Psoas muscle (tissue), 8 donors: ENCODE measurements at places on chromosomes 12 and 14. TPM values are rescaled to one million over a fixed set of nuclear protein-coding genes. Genes with fewer than 3 reads are reported as not detected.

DNA sequence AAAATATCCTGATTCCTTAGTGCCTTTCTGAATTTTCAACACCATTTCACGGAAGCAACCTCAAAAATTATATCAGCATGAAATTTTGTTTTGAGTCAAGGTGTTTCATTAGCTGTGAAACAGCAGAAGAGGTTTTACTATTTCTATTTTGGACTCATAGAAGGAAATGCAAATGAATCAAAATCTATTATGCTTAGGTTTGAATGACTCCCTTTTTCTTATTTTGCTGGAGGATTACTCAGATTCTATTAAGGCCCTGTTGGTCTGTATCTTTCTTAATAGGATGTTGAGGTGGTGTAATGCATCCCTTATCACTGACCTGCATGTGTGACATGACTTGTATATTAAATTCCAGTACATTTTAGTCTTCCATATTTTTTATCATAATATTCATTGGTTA is 165.8 kb downstream of the TMTC2 start:
- H3K4me3 ChIP-seq: no peak overlapping the region
- DNase-seq: no peak
- H3K27me3 ChIP-seq: no peaks in the 10 kb centered on the region
- H3K36me3 ChIP-seq: no peaks in the 10 kb centered on the region
- no peaks in the 10 kb centered on the region for H3K4me1 ChIP-seq
- H3K27ac ChIP-seq: no peak overlapping the region

- peak; percentile 59 for DNase-seq
- H3K27ac ChIP-seq: peak overlapping the region; percentile 61
- peaks cover 23% of the 10 kb centered on the region for H3K4me1 ChIP-seq
- no peaks in the 10 kb centered on the region for H3K27me3 ChIP-seq
- H3K4me3 ChIP-seq: no peak overlapping the region
Observed at GRCh38 chr12:53065470-53065869, 13.7 kb downstream of the SPRYD3 start.

GRCh38 chr12:26798023-26798422 is 35.0 kb downstream of the ITPR2 start:
- DNase-seq: no peak
- H3K4me3 ChIP-seq: no peak overlapping the region
- H3K4me1 ChIP-seq: peaks cover 4% of the 10 kb centered on the region
- H3K27ac ChIP-seq: no peak overlapping the region
- no peaks in the 10 kb centered on the region for H3K36me3 ChIP-seq
- H3K27me3 ChIP-seq: no peaks in the 10 kb centered on the region

The SLC2A3 gene
- polyA plus RNA-seq: 3.2 TPM

DNA sequence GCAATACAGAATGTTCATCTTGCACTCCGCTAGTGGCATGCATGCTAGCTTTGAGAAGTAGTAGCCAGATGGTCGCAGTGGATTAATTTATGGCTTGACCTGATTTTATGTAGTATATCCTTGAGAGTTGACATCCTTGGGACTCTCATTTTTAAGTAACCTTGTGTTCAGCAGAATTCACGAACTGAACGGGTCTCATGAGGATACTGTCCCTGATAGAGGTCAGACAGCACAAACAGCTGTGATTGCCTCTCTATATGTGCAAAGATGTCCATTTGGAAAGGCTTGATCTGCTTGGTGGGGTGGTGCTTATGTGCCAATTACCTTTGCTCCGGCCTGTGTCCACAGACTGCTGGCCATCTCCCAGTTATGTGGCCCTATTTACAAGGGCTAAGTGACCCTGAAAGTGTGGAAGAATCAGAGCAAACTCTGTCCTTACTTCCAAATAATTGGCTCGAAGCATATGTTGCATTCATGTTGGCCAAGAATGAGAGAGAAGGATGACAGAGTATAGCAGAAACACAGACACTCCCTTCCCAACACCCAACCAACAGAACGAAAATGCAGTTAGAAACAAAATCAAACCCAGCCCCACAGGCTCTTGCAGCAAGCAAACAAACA is 167.1 kb downstream of the CRADD start:
- no peak overlapping the region for H3K4me3 ChIP-seq
- no peak for DNase-seq
- no peaks in the 10 kb centered on the region for H3K27me3 ChIP-seq
- H3K36me3 ChIP-seq: no peaks in the 10 kb centered on the region

DNA sequence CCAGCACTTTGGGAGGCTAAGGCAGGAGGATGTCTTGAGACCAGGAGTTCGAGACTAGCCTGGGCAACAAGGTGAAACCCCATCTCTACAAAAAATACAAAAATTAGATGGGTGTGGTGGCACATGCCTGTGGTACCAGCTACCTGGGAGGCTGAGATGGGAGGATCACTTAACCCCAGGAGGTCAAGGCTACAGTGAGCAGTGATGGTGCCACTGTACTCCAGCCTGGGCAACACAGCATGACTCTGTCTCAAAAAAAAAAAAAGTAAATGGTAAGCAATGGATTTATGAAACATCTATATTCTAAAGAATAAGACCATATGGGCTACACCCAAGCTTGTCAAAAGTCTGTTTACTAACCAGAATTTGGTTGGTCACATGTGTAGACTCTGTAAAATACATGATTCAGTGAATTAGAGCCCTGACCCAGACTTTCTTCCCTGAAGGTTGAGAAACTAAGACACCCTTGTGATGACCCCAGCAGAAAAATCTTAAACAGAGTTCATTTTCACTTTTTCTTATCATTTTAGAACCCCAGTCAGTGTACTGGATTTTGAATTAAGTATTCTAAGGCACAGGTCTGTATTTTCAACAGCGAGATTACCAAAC is 12.1 kb downstream of the FGD6 start:
- H3K4me1 ChIP-seq: peaks cover 10% of the 10 kb centered on the region
- no peaks in the 10 kb centered on the region for H3K27me3 ChIP-seq
- no peaks in the 10 kb centered on the region for H3K36me3 ChIP-seq
- no peak for DNase-seq
- peak overlapping the region; percentile 48 for H3K27ac ChIP-seq

GRCh38 chr12:115004470-115005146 is 320.6 kb upstream of the TBX3 start:
- H3K27me3 ChIP-seq: no peaks in the 10 kb centered on the region
- H3K4me1 ChIP-seq: no peaks in the 10 kb centered on the region
- no peak for DNase-seq

DNA sequence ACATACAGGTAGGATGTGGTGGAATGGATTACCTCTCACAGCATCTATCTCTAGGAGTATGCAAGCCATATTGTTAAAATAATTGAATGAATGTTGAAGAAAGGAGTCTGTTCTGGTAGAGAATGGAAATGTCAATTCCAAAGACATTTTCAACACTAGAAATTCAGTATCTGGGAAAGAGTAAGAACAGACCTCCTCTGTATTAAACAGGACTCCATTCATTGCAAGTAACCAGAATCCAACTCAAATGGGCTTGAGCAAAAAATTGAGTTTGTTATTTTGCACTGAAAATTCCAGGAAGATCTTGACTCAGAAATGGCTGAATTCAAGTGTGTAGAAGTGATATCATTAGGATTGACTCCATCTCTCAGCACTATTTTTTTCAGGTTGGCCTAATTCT is 168.1 kb downstream of the C12orf42 start:
- H3K27ac ChIP-seq: no peak overlapping the region
- H3K27me3 ChIP-seq: no peaks in the 10 kb centered on the region
- DNase-seq: no peak
- H3K4me1 ChIP-seq: no peaks in the 10 kb centered on the region
- H3K4me3 ChIP-seq: no peak overlapping the region

DNA sequence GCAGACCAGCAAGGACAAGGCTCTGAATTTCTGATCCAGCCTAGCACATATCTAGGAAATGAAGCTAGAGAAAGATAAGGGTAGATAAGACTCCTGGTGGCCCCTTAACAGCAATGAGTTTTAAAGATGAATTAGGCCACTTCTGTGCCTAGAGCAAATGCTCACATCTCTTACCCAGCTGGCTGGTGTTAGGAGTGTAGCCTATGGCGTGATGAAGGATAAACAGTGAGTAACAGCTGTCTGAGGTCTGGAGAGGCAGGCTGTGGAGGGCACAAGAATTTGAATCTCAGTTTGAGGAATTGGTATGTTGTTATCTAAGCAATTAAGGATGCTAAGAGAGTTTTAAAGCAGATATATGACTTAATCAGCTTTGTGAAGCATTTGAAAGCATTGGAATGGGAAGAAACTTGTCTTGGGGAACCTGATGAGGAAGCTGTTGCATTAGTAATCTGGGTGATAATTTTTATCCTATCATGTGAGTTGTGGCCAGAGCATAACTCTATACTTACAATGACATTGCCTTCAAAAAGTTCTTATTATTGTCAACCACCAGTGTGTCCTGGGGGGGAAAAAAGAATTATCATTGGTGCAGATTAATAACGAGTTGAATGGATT is 161.8 kb downstream of the SRGAP1 start:
- H3K27ac ChIP-seq: no peak overlapping the region
- no peaks in the 10 kb centered on the region for H3K27me3 ChIP-seq
- H3K4me3 ChIP-seq: no peak overlapping the region
- no peaks in the 10 kb centered on the region for H3K4me1 ChIP-seq
- DNase-seq: no peak

- no peaks in the 10 kb centered on the region for H3K27me3 ChIP-seq
- no peaks in the 10 kb centered on the region for H3K36me3 ChIP-seq
- no peak overlapping the region for H3K4me3 ChIP-seq
- no peak overlapping the region for H3K27ac ChIP-seq
- no peaks in the 10 kb centered on the region for H3K4me1 ChIP-seq
Observed at GRCh38 chr14:90487031-90487430, 90.2 kb downstream of the CALM1 start.

The SIX4 gene
- 26.1 TPM for polyA plus RNA-seq

The APOF gene
- not detected for polyA plus RNA-seq

The IAPP gene
- polyA plus RNA-seq: not detected

The VRK1 gene
- polyA plus RNA-seq: 4.3 TPM

DNA sequence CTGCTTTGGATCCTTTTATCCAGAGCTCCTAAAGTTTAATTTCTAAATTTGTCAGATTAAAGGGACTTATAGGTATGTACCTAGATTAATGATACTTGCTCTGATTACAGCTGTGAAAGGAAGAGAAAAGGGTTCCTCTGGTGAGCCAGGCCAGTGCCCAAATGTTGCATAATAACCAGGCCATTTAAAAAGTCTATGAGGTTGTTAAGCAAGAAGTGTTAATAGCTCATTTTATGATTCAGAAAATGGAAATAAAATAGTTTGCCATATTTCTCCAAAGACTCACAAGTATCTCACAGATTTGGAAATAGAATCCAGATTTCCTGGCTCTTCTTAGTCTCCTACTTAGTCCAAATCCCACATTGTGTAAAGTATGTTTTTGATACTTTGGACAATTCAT is 67.6 kb downstream of the SLC38A6 start:
- no peaks in the 10 kb centered on the region for H3K27me3 ChIP-seq
- no peaks in the 10 kb centered on the region for H3K4me1 ChIP-seq
- no peak overlapping the region for H3K4me3 ChIP-seq
- no peaks in the 10 kb centered on the region for H3K36me3 ChIP-seq

DNA sequence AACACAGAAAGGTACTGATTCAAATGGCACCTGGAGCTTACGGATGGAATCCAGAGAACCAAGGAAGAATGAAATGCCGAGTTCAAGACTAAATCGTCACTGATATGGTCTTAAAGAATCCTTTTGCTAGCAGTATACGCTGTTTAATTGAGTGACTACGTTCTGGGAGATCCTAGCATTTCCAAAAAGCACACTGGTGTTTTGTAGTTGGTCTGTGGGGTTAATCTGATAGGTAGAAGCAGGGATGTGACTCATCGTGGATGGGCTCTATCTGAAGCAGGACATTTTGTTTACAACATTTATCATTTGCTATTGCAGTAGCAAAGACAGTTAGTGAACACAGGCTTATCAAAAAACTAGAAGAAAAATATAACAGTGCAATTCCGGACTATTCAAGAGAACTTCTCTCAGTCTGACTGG is 169.2 kb upstream of the HMGA2 start:
- DNase-seq: no peak
- no peak overlapping the region for H3K4me3 ChIP-seq
- no peaks in the 10 kb centered on the region for H3K4me1 ChIP-seq
- no peaks in the 10 kb centered on the region for H3K27me3 ChIP-seq
- no peaks in the 10 kb centered on the region for H3K36me3 ChIP-seq
- H3K27ac ChIP-seq: no peak overlapping the region

- no peaks in the 10 kb centered on the region for H3K36me3 ChIP-seq
- H3K27ac ChIP-seq: peak overlapping the region; percentile 46
- H3K4me3 ChIP-seq: no peak overlapping the region
- H3K27me3 ChIP-seq: no peaks in the 10 kb centered on the region
- H3K4me1 ChIP-seq: peaks cover 30% of the 10 kb centered on the region
- DNase-seq: no peak
Observed at GRCh38 chr12:6181583-6182278, 18.5 kb upstream of the CD9 start.

- H3K36me3 ChIP-seq: peaks cover 3% of the 10 kb centered on the region
- no peak overlapping the region for H3K4me3 ChIP-seq
- no peaks in the 10 kb centered on the region for H3K4me1 ChIP-seq
- no peaks in the 10 kb centered on the region for H3K27me3 ChIP-seq
- DNase-seq: no peak
Observed at GRCh38 chr14:45204241-45204640, 48.8 kb downstream of the MIS18BP1 start.

DNA sequence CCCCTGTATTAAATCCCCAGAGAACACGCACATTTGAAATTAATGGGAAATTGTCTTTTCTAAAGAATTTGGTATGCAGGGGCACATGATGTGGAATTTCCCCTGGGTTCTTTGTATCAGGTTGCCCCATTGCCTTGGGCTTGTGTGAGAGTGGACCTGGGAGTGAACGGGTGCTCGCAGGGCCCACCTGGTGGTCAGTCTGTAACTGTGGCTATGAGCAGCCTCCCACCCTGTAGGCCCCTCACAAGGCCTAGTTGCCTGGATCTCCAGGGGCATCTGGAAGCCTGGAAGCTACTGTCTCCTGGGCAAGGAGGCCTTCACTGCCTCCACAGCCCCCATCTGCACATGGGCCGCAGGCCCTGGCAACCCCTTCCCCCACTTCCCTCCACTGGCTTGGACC is 96.7 kb downstream of the SLC25A47 start:
- no peaks in the 10 kb centered on the region for H3K27me3 ChIP-seq
- no peaks in the 10 kb centered on the region for H3K4me1 ChIP-seq
- DNase-seq: no peak
- no peak overlapping the region for H3K4me3 ChIP-seq
- H3K36me3 ChIP-seq: no peaks in the 10 kb centered on the region

DNA sequence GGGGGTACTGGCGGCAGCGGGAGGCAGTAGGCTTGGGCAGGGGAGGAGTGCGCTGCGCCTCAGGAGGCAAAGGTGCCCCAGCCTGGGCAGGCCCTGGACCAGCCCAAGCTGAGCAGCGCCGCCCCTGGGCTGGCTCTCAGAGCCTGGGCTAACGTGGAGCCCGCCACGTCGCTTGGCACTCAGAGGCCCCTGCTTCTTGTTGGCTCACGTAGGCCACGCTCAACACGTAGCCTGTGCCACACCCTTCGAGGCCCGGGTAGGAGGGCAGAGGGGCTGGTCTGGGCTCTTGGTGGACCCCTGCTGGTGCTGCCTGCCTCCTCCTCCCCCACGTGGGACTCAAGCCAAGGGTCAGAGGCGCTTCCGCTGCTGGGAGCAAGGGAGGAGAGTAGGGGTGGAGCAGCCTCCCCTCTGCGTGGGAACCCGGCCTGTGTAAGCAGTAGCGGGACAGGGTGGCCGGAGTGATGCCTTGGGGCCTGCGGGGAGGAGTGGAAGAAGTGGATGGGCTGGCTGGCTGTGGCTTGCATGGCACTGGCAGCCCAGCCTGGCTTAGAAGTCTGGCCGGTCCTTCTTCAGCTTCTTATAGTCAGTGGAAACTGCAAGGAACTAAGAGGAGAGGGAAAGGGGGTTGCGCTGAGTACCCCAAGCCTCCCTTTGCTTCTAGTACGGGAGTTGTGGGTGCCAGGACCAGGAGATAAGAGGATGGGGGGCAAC is 5.7 kb downstream of the SHMT2 start:
- H3K4me3 ChIP-seq: peak overlapping the region; percentile 45
- H3K36me3 ChIP-seq: peaks cover 42% of the 10 kb centered on the region

- no peak for DNase-seq
- no peaks in the 10 kb centered on the region for H3K36me3 ChIP-seq
- H3K27me3 ChIP-seq: no peaks in the 10 kb centered on the region
- H3K27ac ChIP-seq: no peak overlapping the region
- H3K4me3 ChIP-seq: no peak overlapping the region
Observed at GRCh38 chr12:92210071-92210470, 64.4 kb upstream of the BTG1 start.
